ENCODE measurements at places on chromosomes 16 and 17.

GRCh38 chr16:30929167-30929566, 5.8 kb downstream of the FBXL19 start:
- DNase-seq = no peak

- DNase-seq = no peak
These were observed 2295.3 kb downstream of the TP53TG3F start for GRCh38 chr16:35754391-35755369.

DNA sequence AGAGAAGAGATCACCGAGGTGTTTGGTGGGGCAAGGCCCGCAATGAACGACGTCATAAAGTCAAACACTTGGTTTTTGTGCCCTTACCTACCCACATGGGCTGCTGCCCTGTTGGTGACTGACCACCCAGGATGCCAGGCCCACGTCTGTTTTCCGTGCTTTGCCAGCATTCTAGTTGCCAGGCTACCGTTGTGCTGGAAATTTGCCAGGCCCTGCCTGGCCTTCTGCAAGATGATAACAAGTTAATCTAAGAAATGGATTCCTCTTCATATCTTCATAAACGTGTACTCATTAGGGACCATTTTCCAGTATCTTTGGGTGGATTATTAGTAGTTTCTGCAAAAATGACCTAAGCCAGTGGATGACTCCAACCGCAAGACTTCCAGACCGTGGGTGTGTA, 35.4 kb downstream of the SLC6A4 start:
- no peak for DNase-seq

- no peak for DNase-seq
These were observed 2.2 kb downstream of the USP31 start for GRCh38 chr16:23146877-23147601.

- DNase-seq = no peak
These were observed 11.6 kb upstream of the PRR35 start for GRCh38 chr16:548586-548985.

DNA sequence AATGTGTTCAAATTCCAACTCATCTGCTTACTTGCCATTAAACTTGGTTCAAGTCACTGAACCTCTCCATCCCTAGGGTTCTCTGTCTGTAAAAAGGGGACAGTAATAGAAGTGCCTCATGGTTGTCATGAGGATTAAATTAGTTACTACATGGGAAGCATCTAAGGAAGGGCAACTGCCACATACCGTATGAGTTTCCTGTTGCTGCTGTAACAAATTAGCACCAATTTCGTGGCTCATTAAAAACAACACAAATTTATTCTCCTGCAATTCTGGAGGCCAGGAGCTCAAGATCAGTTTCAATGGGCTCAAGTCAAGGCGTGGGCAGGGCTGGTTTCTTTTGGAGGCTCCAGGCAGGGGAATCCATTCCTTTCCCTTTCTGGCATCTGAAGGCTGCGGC, 18.6 kb downstream of the CD300LF start:
- DNase-seq = no peak

GRCh38 chr17:82408288-82408937, 9.7 kb upstream of the HEXD start:
- DNase-seq = no peak

- DNase-seq = no peak
These were observed 47.3 kb downstream of the TBC1D16 start for GRCh38 chr17:79988185-79988971.

DNA sequence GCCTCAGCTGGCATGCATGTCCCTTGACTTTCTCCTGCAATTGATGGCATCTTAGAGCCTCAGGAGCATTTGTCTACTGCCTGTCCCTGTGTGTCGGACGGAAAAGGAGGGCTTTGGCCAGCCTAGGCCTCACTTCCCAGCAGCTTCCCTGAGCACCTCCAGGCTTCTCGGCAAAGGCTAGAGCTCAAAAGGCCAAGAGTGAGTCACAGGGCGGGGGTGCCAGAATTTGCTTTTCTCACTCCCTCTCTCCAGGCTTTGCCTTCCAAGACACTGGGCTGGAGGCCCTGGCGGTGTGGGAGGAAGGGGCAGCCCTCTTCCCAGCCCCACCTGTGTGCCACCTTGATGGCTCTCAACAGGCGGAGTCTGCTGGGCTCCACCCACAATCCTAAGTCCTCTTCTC, 107.3 kb upstream of the MAF start:
- no peak for DNase-seq

DNA sequence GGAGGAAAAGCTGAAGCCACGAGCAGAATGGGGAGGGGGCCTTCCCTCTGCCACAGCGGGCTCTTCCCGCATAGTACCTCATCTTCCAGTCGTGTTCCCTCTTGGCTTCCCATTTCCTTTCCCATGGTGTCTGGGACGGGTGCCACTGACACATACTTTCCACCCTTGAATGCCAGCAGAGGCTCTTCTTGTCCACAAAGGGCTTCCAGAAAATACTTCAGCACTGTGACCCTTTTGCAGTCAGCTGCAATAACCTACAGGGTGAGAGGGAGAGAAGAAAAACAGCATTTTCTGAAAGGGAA, 30.7 kb downstream of the HIC1 start:
- no peak for DNase-seq

DNA sequence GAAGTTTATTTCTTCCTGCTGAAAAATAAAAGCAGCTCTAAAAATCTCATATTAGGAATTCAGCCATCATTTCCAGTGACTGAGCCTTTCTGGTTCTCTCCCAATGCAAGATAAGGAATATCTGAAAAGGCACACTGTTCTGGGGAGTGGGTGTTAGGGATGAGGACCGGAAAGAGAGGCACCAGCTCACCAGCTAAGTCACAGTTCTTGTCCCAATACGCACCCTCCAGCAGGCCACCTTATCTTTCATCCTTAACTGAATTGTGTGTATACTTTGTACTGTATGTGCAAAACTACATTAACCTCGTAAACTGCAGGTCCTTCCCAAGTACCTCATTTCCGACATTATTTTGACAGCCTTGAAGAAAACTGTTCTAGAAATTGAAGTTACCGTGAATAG, 11.0 kb downstream of the AMFR start:
- no peak for DNase-seq

GRCh38 chr17:20109076-20109475, 99.9 kb downstream of the SPECC1 start:
- no peak for DNase-seq

- no peak for DNase-seq
These were observed 251.4 kb upstream of the KIF2B start for GRCh38 chr17:53571342-53571741.

- DNase-seq = no peak
These were observed 22.2 kb upstream of the CDH15 start for GRCh38 chr16:89149386-89149785.

DNA sequence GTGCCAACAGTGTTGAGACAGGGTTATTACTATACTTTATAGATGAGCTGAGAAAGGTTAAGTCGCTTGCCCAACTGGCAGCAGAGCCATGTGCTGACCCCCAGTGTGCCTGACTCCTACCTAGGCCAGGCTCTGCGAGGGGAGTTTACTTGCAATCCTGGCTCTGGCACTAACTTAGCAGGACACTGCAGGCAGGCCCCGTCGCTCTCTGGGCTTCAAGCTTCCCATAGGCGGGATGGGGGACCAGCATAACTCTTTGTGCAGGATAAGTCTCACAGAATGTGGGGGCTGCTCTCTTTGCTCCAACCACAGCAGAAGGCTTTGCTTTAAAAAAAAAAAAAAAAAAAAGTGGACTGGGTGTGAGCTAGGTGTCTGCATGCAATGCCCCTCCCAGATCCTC, 102.7 kb downstream of the GNAO1 start:
- no peak for DNase-seq

DNA sequence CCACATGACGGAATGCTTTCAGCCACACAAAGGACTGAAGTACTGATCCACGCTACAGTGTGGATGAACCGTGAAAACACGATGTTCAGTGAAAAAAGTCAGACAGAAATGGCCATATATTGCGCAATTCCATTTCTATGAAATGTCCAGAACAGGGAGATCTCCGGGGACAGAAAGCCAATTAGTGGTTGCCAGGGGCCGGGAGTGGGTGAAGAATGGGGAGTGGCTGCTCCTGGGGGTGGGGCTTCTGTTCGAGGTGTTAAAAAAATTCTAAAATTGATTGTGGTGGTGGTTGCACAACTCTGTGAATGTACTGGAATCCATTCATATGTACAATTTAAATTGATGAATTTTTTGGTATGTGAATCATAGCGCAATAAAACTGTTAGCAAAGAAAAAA, 154.8 kb upstream of the HSBP1 start:
- DNase-seq = no peak

- DNase-seq = peak; percentile 39
These were observed 10.0 kb downstream of the POLDIP2 start for GRCh38 chr17:28347261-28347891.

DNA sequence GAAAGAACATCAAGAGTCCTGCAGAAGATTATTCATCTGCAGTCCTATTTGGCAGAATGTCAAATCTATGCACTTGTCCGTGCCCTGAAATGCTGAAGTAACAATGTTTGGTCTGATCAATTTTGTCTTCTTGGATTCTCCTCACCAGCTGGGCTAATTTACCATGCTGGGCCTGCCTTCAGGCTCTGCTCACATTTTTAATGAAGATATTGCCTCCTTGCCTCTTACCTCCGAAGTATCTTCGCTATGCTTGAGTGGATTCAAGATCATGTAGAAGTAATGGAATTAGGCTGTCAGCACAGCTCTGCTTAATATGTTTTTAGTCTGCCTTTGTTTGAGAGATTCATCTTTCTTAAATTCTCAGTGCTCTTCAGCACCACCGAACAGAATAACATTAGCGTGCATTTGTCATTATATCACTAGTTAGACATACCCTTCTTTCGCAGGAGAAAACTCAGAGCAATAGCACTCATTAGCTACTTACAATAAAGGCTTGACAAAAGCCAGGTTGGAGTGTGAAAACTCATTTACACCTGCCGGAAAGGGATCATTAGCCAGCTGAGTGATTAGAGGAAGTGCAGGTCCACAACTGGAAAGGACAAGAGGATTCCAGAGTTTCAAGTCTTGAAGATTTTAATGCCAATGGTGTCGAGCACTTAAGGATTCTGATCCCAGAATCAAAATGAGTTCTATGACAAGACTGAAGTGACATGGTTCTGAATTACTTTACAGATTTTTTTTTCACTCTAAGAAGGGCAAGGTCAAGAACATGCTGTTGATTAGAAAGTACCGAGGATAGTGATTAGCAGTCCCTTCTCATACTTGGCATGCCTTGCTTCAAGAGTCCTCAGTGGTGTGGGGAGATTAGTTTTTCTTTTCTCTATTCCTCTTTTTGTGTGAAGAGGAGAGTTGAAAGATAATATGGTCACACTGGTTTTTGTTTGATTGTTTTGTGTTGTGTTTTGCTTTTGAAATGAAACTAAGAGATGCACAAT, 405.6 kb upstream of the TOM1L1 start:
- DNase-seq = no peak

GRCh38 chr16:84827897-84828296, 8.1 kb downstream of the CRISPLD2 start:
- DNase-seq = no peak

DNA sequence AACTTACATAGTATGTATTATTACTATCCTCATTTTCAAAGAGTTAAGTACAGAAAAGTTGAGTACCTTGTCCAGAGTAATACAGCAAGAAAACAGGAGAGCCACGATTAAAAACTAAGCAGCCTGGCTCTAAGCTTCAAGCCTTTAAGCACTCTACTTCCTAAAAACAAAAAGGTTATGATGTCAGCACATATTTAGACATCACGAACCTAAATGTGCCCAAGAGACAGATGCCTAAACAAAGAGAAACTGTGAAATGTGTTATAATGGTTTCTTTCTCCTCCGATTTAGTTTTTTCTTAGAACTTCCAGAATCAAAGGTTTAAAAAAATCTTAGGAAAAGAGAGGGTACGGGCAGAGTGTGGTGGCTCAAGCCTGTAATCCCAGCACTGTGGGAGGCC, 151.0 kb downstream of the VPS53 start:
- DNase-seq = no peak

DNA sequence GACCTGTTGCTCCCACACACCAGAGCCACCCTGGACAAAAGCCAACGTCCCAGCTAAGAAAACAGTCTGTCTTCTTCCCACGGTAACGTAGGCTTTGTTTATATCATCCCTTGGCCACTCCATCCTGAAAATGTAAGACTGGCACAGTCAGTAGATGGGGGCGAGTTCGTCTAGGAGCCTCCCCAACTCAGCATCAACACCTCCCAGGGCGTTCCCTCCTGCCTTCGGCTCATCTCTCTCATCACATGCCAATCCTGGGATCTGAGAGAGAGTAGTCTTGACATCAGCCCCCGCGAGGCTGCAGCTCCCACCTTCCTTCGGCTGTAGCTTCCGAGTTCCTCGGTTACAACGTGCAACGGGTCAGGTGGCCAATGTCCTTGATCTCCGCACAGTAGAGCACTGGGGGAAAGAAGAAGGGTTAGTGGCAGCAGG, 894 bp downstream of the RNF227 start:
- no peak for DNase-seq

DNA sequence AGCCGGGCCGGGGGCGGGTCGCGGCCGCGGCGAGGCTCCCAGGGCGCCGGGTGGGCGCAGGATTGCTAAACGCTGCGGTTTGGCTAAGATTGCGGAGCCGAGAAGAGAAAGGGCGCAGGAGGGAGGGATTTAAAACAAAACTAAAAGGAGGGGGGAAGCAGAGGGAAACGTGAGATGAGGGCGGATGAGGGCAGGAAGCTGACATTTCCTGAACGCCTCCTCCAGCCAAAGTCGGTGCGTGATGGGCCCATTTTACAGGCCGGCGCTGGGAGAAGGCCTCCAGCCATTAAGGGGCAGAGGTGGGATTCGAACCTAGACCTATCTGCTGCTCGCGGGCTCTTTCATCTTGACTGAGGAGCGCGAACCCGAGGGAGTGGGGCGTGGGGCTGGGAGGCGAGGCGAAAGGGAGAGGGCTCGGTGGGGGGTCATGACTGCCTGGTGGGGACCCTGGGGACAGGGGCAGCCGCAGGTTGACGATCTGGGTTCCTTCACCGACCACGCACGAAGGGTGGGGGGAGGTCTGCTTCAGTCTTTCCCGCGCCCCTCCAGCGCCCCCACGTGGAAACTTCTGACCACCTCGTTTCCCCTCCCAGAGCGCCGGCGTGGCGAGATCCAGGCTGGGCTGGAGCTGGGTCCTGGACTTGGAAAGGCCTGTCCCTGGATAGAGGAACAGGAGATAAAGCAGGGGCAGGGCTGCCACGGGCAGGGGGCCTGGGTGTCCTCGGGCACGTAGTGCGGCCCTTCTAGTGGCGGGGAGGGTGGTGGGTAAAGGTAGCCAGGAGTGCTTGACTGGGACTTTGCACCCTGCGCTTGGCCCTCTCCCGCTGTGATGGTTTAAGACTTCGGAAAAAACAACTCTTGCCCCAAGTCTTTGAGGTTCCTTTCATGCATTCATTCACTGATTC, 3.8 kb upstream of the TAC4 start:
- peak; percentile 86 for DNase-seq

DNA sequence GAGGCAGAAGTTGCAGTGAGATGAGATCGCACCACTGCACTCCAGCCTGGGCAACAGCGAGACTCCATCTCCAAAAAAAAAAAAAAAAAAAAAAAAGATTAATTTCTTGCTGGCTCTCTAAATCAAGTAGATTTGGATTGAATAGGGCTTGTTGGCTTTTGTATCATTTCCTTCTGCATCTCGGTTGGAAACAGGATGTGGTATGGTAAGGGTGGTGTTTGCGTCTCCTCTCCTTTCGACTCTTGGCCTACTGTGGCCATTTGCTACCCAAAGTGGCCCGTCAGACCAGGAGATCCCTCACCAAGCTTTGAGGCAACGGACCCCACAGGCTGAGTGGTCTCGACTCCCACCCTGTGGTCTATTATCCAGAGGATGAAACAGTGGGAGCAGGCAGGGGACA, 168.0 kb upstream of the IRX3 start:
- no peak for DNase-seq

- DNase-seq = no peak
These were observed 4.9 kb upstream of the ASGR1 start for GRCh38 chr17:7184091-7184488.

- no peak for DNase-seq
These were observed 335.7 kb downstream of the GRIN2A start for GRCh38 chr16:9846362-9847099.
